ENCODE measurements at places on chromosomes 12 and 14.
A peak's percentile ranks its signal among the peaks of the same experiment; 100 is the strongest.

DNA sequence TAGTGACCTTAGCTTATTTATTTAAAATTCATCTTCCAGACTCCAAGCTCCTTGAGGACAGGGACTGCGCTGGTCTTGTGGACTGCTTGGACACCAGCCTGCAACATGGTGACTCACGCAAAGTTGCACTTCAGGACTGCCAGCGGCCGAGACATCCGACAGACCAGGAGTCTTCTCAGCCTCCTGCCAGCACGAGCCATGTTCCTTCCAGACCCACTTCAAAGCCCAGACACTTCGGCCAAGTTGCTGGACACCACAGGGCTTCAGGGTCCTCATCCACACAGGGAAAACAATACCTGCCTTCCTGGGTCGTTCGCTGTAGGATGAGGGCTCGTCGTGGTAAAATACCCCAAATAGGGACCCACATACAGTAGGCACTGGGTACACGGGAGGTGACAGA, 88.7 kb downstream of the BCL11B start:
- DNase-seq: no peak

- DNase-seq: no peak
Measured at GRCh38 chr12:113766131-113766878, 199.8 kb downstream of the RBM19 start.

DNA sequence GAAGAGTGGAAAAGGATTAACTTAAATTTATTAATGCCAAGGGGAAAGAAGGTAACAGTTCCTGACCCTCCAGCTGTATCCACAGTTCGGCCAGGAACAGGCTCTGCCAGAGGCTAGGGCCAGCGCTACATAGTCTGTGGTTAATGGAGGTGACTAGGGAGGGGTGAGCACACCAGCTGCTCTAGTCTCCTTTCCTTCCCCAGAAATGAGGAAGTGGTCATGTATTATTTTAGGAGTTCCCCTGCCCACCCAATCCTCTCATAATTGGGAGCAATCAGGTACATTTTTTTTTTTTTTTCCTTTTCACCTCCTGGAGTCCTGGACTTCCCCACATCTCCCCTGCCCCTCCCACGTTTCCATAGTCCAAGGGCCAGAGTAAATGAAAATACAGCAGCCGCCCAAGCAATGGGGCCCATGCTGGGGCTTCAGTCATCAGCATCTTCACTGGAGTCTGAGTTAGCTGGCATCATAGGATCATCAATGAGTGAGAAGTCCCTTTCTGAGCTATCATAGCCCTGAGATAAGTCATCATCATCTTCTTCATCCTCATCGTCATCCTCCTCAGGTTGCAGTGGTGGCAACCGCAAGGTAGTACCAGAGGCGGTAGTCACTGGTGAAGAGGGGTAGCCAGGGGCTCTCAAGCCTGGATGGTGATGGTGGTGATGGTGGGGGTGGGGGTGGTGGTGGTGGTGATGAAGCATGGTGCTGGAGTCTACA, 1.5 kb upstream of the SUPT16H start:
- no peak for DNase-seq

DNA sequence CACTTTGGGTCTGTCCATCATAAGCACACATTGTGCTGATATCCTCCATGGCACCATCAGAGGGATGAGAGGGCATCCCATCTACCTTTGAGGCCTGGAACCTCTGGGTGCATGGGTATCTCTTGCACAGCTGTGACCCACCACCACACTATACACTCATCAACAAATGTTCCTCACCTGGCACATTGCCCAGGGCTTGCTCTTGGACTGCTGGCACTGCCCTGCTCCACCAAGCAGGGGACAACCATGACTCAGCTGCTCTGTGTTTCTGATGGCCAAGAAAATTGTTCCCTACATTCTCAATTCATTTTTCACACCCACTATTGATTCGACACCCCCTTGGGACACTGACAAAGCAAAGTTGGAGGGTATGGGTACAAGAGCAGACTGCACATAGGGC, 155.5 kb downstream of the PTPRO start:
- DNase-seq: no peak

DNA sequence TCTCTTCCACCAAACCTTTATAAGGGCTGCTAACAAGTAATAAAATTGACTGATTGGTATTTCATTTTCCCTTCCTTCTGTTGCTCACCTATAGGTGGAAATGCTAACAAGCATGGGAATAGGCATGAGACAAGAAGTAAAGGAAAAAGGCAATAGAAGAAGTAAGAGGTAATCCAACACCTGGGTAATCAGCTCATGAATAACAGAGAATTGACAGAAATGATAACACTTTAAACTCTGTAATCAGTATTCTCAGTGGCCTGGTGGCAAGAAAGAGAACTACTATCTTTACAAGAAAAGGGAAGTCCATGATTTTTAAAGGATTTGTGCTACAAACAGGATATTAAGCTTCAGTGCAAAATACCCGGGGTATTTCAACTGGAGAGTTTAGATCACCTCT, 737.8 kb downstream of the RERGL start:
- no peak for DNase-seq

- DNase-seq: no peak
Measured at GRCh38 chr12:66050610-66051009, 79.9 kb downstream of the LLPH start.

GRCh38 chr12:107107381-107107780, 14.0 kb upstream of the CRY1 start:
- no peak for DNase-seq

- no peak for DNase-seq
Measured at GRCh38 chr12:68675101-68675842, 11.5 kb upstream of the NUP107 start.

- DNase-seq: peak; percentile 51
Measured at GRCh38 chr12:120971299-120972180, 6.8 kb upstream of the HNF1A start.
